Gastroesophageal sphincter (tissue), 4 donors: ENCODE measurements at places on chromosomes 16 and 17. TPM values are rescaled to one million over a fixed set of nuclear protein-coding genes. Genes with fewer than 3 reads are reported as not detected.
A peak's percentile ranks its signal among the peaks of the same experiment; 100 is the strongest.

GRCh38 chr17:55303701-55304145 is 39.0 kb downstream of the HLF start:
- no peak for ATAC-seq

CBX8 gene
- 6.1 TPM for total RNA-seq

DNA sequence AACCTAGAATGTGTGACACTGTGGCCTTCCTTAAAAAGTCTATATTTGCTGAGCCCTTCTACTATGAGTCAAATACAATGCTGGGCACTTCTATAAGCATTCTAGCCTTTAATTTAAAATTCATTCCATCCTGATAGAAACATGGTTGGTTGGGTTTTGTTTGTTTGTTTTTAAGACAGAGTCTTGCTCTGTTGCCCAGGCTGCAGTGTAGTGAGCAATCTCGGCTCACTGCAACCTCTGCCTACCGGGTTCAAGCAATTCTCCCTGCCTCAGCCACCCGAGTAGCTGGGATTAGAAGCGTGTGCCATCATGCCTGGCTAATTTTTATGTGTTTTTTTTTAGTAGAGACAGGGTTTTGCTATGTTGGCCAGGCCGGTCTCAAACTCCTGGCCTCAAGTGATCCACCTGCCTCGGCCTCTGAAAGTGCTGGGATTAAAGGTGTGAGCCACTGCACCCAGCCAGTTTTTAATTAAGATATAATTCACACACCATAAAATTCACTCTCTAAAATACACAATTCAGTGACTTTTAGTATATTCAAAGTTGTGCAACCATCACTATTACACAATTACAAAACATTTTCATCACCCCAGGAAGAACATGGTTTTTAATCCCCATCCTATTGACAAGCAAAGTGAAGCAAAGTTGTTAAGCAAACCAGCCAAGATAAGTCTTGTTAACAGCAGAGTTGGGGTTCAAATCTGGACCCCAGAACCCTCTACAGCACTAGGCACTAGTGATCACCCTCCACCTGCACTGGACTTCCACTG is 42.8 kb downstream of the CMTM4 start:
- ATAC-seq, result no peak

GRCh38 chr17:59972778-59973177 is 8.2 kb upstream of the RNFT1 start:
- ATAC-seq, result no peak

DNA sequence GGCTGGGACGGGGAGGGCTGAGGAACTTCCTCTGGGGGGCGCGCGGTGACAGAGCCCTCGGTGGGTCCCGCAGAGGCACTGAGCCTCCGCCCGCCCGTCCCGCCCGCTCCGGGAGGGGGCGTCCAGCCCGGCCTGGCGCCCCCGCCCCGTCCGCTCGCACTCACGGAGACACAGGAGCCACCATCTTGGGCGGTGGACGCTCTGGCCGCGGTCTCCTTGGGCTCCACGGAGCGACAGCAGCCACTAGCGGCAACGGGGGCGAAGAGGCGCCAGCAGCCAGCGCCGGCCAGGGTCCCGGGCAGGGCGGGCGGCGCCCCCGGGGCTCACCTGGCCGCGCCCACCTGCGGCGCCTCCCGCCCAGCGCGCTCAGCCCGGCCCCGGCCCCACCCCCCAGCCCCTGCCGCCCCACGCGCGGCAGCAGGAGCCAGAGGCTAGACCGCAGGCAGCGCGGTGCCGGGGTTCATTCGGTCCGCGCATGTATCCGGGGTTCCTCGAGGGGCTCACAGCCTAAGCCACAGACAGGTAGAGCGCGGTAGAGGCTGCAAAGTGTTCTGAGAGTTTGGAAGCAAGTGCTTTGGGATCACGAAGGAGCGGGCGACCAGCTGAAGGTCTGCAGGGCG is at the start of gene C17orf113:
Gene C17orf113 (minus strand): TSS at position 209 of the 620 bp plus-strand sequence. CDS start 7,225 bp downstream, outside the sequence.
- peak; percentile 66 for ATAC-seq

- ATAC-seq, result no peak
Observed at GRCh38 chr17:74474043-74474792, 7.8 kb downstream of the CD300A start.

DNA sequence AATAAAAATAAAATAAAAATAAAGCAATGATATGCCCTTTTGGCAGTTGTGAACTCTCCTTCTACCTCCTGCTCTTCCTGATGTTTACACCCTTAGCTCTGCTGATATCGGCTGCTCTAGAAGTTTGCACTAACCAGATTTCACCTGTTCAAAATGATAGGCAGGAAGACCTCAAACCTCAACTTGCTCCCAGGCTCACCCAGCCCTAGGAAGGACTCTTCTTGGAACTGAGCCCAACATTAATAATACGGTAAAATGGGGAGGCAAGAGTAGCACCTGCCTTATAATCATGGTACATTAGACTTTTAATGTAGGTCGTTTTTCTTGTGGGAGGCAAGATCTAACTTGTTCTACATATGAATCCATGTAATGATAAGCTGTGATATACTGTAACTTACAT is 61.2 kb upstream of the MED13 start:
- ATAC-seq, result no peak

SPNS2 gene
- 16.2 TPM for total RNA-seq

- ATAC-seq, result no peak
Observed at GRCh38 chr16:59759296-59759695, 1025.2 kb upstream of the GOT2 start.

- ATAC-seq, result no peak
Observed at GRCh38 chr16:59046335-59046734, 312.2 kb upstream of the GOT2 start.

- ATAC-seq, result no peak
Observed at GRCh38 chr16:30414159-30414558, 6.8 kb downstream of the ZNF771 start.

GRCh38 chr16:9465161-9465560 is 373.7 kb downstream of the HAPSTR1 start:
- no peak for ATAC-seq

DNA sequence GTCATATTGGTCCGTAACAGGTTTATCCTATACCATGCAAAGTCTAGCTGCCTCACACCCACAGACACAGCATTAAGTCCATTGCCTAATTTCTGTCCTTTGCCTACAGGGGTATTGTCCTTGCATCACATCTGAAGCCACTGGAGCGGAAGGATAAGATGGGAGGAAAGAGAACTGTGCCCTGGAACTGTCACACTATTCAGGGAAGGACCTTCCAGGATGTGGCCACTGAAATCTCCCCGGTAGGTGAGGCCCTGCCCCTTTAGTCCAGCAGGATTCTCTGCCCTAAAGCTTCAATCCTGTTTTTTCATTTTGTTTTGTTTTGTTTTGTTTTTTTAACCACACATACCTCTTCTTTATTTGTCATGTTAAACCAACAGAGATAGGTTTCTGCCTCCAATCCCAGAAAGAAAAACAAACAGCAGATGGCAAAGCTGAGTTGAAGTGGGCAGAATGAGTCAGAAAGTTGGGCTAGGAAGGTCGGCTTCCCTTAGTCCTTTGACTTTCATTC is 2.2 kb upstream of the EFTUD2 start:
- no peak for ATAC-seq

GRCh38 chr17:19306160-19307111 is 56.1 kb downstream of the B9D1 start:
- ATAC-seq, result peak; percentile 26

SPDYE4 gene
- total RNA-seq, result not detected

DNA sequence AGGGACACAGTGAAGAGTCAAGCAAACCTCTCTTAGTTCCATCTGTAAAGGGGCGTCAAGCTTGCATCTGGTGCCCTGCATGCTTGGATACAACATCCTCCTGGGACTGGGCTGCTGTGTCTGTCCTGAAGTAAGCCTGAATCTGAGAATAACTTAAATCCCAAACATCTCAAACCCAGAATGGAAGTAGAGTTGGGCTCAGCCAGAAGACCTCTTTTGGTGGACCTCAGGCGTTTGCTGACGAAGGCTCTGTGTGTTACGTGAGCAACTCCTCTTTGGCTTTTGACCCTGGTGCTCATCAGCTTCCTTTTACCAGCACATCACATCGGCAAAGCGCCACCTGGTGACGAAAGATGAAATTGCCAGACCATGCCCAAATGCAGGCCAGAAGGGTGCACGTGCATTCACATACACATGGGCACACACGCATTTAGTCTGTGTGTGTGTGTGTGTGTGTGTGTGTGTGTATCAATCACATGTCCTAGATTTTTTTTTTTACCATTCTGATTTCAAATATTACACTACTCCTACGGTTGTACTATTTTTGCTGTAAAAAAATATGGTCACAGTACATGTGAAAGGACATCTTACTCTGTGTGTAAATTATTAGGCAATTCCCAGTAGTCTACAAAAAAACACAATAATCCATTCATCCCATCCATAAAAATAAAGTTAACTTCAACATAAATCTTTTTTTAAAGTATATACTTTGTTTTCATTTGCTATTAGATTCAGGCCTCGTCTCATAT is 41.1 kb upstream of the FOXJ1 start:
- ATAC-seq, result peak; percentile 85

DNA sequence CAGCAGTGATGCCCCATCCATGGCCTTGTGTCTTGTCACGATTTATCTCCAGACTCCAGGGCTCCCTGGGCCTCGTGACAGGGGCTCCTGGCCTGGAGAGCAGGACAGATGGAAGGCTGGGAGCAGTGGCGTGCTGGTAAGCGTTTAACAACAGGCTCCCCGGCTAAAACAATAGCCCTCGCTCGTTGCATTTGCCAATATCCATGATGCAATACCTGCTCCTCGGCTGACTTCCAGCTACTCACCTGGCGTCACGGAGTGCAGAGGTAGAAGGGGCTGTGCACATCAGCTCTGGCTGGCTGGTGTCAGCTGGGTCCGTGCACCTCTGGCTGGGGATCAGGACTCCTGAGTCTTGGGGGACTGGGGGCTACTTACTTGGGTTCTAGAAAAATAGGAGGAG is 1.5 kb upstream of the BICDL2 start:
- ATAC-seq, result no peak

GRCh38 chr17:2251098-2251497 is 52.5 kb downstream of the SMG6 start:
- ATAC-seq, result no peak

GRCh38 chr16:86133847-86134375 is 234.9 kb downstream of the IRF8 start:
- ATAC-seq, result no peak

DNA sequence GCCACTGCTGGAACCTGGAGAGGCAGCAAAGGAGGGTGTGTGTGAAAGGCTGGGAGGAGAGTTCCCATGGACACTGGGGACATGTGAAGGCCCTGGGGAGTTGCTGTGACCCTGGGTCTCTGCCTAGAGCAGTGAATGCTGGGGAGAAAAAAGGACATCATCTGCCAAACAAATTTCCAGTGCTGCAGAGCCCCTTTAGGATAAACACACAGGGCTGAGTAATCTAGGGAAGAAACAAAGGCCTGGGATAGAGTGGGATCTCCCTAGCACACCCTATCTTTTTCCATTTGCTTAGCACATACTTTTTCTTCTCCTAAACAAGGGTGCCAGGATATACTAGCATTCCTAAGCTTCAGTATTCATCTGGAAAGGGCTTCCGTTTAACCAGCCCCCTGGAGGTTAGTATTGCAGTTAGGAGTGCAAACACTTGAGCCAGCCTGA is 3.3 kb upstream of the HIGD1B start:
- no peak for ATAC-seq

GRCh38 chr17:32323811-32324491 is 18.0 kb downstream of the C17orf75 start:
- ATAC-seq, result no peak

C17orf50 gene
- total RNA-seq, result not detected
